ENCODE measurements at places on chromosomes 7 and 10. TPM values are rescaled to one million over a fixed set of nuclear protein-coding genes. Genes with fewer than 3 reads are reported as not detected.

ASZ1 gene
- not detected for total RNA-seq

PIK3AP1 gene
- 0.36 TPM for total RNA-seq

GRCh38 chr7:151644554-151644953 lies 124.9 kb upstream of the RHEB start:
- H3K27me3 ChIP-seq = no peaks in the 10 kb centered on the region
- no peaks in the 10 kb centered on the region for H3K36me3 ChIP-seq
- peaks cover 12% of the 10 kb centered on the region for H3K4me1 ChIP-seq
- no peak overlapping the region for H3K4me3 ChIP-seq
- DNase-seq = no peak

- no peaks in the 10 kb centered on the region for H3K36me3 ChIP-seq
- H3K4me3 ChIP-seq = no peak overlapping the region
Observed at GRCh38 chr10:27245836-27246235, 5.2 kb upstream of the ACBD5 start.

DNA sequence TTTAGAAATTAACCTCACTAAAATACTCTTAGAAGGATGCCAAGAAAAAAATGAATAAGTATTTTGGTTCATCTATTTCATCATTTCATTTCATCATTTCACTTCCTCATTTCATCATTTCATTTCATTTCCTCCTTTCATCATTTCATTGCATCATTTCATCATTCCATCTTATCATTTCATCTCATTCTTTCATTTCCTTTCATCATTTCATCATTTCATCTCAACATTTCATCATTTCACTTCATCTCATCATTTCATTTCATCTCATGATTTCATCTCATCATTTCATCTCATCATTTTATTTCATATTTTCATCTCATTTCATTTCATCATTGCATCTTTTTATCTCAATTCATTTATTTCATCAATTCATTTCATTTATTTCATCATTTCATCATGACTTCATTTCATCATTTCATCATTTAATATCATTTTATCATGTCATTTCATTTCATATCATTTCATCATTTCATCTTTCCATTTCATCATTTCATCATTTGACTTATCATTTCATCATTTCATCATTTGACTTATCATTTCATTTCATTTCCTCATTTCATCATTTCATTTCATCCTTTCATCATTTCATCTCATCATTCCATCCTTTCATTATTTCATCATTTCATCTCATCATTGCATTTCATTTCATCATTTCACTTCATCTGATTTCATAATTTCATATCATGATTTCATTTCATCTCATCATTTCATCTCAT lies 129.9 kb downstream of the ZNF92 start:
- DNase-seq = no peak
- no peaks in the 10 kb centered on the region for H3K27me3 ChIP-seq
- no peak overlapping the region for H3K4me3 ChIP-seq
- no peaks in the 10 kb centered on the region for H3K4me1 ChIP-seq
- no peaks in the 10 kb centered on the region for H3K36me3 ChIP-seq
- no peak overlapping the region for H3K27ac ChIP-seq

GRCh38 chr7:100582650-100583049 lies 3.3 kb downstream of the LRCH4 start:
- DNase-seq = no peak
- H3K4me3 ChIP-seq = no peak overlapping the region
- peaks cover 23% of the 10 kb centered on the region for H3K4me1 ChIP-seq
- H3K27me3 ChIP-seq = no peaks in the 10 kb centered on the region
- H3K36me3 ChIP-seq = peaks cover 46% of the 10 kb centered on the region
